ENCODE measurements at places on chromosomes 7 and 10. TPM values are rescaled to one million over a fixed set of nuclear protein-coding genes. Genes with fewer than 3 reads are reported as not detected.

OR9A2 gene
- not detected for total RNA-seq

CALHM3 gene
- total RNA-seq: not detected

SSMEM1 gene
- not detected for total RNA-seq

GBX1 gene
- not detected for total RNA-seq

KLF14 gene
- total RNA-seq: not detected

ENO4 gene
- 0.07 TPM for total RNA-seq

PRPS1L1 gene
- not detected for total RNA-seq

Measured in thoracic aorta endothelial cell (primary cell).